ENCODE measurements at places on chromosomes 13 and 19.

DNA sequence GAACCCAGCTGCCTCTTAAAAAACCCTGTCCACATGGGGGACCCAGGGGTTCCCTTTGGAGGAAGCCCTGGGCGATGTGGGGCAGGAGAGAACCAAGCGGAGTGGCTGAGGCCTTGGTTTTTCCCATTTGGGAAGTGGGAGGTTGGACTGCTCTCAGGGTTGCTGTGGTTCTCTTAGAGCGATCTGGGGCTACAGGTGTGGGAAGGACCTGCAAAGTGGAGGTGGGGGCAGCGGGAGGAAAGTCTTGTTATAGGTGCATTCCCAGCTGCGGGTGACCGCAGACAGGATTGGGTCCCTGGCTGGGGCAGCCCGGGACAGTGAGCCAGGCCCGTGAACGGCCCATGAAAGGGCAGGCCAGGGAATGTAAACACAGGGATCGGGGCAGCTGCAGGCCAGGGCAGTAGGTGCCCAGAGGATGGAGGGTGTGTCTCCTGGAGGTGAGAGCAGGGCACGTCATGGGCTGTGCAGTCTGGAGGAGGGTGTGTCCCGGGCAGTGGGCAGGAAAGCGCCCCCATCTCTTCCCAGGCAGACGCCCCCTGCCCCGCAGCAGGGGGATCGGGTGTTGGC is 814 bp downstream of the SLC25A23 start:
- DNase-seq: no peak

DNA sequence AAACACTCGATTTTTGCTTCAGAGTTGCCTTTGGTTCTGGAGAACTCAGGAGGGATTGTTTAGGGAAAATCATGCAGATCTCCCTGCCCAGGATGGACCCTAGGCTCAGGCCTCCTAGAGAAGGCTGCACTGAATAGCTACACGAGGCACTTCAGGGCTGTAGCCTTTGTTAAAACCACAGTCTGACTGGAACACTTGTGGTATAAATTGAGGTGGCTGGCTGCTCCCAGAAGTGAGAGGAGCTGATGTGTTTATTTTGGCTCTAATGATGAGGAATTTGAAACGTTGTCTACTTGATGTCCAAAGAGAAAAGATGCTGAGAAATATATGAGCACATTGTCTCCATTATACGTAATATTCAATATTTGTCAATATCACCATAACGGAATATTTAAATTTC is 762.1 kb upstream of the ARGLU1 start:
- no peak for DNase-seq

GRCh38 chr19:33211794-33212435 is 13.7 kb downstream of the SLC7A10 start:
- DNase-seq: no peak

- DNase-seq: no peak
Measured at GRCh38 chr13:25910991-25911419, 140.8 kb downstream of the SHISA2 start.

- no peak for DNase-seq
Measured at GRCh38 chr19:3670796-3671679, 29.2 kb downstream of the PIP5K1C start.

DNA sequence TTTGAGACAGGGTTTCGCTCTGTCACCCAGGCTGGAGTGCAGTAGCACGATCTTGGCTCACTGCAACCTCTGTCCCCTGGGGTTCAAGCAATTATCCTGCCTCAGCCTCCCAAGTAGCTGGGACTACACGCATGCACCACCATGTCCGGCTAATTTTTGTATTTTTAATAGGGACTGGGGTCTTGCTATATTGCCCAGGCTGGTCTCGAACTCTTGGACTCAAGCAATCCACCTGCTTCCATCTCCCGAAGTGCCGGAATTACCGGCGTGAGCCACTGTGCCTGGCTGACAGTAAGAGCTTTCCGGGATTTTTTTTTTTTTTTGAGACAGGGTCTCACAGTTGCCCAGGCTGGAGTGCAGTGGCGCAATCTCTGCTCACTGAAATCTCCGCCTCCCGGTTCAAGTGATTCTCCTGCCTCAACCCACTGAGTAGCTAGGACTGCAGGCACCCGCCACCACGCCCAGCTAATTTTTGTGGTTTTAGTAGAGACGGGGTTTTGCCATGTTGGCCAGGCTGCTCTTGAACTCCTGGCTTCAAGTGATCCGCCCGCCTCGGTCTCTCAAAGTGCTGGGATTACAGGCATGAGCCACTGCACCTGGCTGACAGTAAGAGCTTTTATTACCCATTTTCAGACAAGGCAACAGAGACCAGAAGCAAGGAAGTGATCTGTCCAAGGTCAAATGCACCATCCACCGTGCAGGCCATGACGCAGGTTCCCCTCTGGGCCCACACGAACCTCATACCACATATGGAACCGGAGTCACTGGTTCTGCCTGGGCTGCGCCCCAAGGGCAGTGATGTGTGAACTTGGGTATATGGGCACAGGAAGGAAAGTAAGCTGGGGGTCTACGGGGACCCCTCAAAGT is 21.0 kb downstream of the RFX1 start:
- DNase-seq: no peak

GRCh38 chr19:48442116-48443035 is 3.4 kb upstream of the GRWD1 start:
- DNase-seq: no peak

DNA sequence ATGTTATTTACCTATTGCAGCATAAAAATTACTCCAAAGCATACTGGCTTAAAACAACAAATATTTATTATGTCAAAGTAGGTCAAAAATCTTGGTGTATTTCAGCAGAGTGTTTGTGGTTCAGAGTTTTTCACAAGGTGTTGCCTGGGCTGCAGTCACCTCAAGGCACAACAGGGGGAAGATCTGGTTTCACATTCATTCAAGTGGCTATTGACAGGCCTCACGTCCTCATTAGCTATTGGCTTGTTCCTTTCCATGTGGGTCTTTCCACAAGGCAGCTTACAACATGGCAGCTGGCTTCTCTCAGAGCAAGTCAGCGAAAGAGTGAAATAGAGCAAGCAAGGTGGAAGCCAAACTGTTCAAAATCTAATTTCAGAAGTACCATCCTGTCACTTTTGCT is 602.9 kb downstream of the OLFM4 start:
- DNase-seq: no peak

GRCh38 chr13:70714993-70715392 is 606.7 kb upstream of the KLHL1 start:
- no peak for DNase-seq

GRCh38 chr13:77760893-77761292 is 63.4 kb downstream of the SLAIN1 start:
- no peak for DNase-seq

DNA sequence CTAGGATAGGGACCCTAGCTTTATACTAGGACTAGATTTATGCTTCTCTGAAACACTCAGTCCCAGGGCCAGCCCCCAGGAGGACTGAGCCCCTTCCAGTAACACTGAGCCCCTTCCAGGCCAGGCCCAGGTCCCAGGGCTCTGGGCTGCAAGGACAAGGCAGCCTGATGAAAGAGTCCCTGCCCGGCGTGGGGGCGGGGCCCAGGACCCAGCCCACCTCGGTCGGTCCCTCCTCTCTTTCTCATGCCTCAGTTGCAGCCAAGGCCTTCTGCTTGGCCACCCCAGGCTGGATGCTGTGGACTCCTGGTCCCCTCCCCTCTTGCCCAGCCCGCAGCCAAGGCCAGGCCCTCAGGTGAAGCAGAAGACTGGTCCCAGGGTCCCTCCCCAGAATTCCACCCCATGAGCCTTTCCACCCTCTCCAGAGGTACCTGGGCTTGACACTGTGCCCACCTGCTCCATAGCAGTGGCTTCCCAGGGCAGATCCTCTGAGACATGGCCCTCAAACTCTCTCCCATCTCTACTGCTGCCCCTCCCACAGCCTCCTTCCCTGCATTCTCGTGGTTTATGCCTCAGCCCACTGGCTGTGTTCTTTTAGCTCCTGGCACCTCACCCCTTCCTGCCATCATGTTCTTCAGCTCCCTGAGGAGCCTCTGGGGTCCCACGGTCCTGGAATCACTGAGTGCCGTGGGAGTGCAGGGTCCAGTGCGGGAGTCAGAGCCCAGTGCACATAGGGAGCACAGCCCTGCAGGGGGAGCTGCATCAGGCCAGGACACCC is 53.6 kb upstream of the C1QTNF9B start:
- no peak for DNase-seq

DNA sequence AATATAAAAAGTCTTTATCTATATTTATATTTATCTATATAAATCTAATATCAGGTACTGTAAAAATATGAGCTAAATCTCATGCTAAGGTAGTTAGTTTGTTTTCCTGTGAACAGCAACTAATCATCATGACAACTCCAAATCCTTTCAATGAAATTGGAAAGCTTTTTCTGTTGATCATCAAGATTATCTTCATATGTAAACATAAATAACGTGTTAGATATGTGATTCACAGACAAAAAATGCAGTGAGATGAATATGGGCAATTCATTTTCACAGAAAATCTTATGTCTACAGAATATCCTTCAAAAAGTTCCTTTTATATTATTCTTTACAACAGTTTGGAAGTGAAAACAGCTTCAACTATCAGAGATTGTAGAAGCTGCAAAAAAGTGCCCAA is 41.7 kb upstream of the EEF1AKMT1 start:
- no peak for DNase-seq

- no peak for DNase-seq
Measured at GRCh38 chr19:14769201-14769600, 9.2 kb downstream of the ADGRE2 start.

DNA sequence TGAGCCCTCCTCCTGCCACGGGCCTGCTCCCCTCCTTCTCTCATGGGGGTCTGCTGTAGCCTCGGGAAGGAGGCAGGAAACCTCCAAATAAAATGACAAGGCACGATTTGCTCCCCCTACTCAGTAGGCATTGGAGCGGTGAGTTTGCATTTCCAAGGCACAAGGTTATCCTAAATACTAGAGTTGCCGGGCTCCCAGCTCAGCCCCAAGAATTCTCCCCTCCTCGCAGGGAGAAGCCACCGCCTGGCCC is 1.5 kb downstream of the CEBPA start:
- DNase-seq: no peak

DNA sequence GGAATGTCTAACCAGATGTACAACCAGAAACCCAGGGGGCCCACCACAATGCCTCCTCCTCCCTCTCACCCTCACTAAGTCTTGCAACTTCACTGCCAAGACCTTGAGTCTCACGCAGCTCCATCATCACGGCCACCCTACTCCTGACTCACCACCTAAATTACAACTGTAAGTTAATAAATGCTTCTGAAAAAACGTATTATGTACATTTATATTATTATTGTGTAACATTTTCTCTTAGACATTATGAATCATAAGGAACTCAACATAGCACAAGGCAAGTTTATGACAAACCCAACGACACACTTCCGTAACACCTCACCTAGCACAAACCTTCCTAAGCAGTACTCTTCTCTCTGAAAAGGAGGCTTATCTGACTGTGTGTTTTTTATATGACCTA is 20.7 kb downstream of the MIPEP start:
- DNase-seq: no peak

- no peak for DNase-seq
Measured at GRCh38 chr19:33467851-33468250, 53.7 kb downstream of the PEPD start.

- DNase-seq: no peak
Measured at GRCh38 chr13:25192936-25193335, 20.8 kb upstream of the AMER2 start.

DNA sequence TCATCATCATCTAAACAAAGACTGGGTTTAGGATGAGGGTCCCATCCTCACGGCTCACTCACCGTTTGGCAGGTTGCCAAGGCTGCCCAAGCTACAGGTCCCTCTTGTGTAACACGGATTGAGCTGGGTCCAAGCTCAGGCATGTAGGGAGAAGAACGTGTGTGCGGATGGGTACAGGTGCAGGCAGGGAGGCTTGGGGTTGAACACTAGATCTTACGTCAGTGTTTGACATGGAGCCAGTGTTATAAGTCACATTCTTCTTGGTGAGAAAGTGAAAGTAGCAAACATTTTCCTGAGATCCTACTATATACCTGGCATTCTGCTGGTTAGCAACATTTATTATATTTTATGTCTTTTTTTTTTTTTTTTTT is 136.8 kb upstream of the RNF113B start:
- no peak for DNase-seq

DNA sequence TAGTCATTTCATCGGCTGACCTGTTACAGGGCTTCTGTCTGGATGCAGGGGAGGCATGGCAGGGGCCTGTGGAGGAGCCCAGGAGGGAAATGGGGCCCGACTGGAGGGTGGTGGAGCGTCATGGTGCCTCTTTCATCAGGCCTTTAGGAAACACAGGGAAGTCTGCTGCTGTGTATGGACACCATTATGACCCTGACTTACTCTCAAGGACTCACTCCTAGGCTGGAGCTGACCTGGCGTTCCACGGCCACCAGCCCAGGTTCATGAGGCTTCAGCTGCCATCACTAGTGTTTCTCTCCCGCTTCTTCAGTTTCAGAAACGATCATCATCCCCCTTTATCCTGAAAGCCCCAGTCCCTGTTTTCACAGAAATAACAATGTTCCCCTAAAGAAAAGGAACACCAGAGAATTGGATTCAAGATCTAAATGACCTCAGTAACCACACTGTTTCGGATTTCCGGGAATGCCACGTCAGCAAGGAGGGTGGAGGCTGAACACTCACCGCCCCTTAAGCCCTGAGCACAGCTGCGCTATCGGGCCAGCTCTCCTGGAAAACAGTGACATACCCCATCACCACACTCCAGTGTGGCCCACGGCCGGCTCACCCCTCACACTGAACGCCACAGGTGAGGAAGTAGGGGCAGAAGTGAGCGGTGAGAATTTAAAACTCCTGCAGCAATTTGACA is 67.6 kb downstream of the SOX1 start:
- DNase-seq: no peak

- no peak for DNase-seq
Measured at GRCh38 chr19:18440415-18440877, 2.5 kb upstream of the ISYNA1 start.

DNA sequence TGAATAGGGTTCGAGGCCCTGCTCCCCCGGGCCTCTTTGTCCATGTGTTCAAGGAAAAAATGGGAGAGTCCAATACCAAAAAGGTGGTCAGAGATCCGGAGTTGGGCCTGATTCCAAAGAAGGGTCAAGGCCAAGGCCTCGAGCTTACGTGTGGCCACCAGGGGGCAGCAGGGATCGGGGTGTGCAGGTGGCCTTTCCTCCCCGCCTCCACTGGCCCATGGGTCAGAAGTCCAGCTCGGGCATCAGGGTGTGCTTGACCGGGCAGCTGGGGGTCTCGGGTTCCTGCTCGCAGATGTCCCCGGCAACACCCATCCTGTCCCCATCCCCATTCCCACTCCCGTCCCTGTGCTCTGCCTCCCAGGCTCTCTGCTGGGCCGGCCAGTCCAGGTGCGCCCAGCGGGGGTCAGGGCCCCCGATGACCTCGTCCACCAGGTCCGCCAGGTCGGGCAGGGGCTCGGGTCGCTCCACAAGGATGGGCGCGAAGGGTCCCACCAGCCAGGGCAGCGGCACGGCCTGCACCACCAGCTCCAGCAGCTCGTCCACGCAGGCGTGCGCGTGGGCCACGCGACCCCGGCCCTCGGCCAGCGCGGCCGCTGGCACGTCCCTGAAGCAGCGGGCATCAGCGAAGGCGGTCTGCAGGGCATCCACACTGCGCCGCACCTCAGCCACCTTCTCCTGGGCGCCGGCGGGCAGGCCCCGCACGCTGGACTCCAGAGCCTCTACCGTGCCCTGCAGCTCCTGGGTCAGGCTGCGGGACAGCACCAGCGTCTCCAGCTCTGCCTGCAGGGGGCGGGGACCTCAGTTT is 5.2 kb upstream of the PLIN4 start:
- no peak for DNase-seq

- DNase-seq: no peak
Measured at GRCh38 chr13:65855242-65855805, 1374.8 kb downstream of the PCDH9 start.

GRCh38 chr19:44525721-44526430 is 3.6 kb downstream of the CEACAM20 start:
- DNase-seq: no peak

- peak; percentile 76 for DNase-seq
Measured at GRCh38 chr13:39676315-39676876, 20.9 kb downstream of the COG6 start.

Data from CD4-positive, CD25-positive, alpha-beta regulatory T cell (primary cell).